Inflammatory macrophage (primary cell): ENCODE measurements at places on chromosomes 3 and 15.
A peak's percentile ranks its signal among the peaks of the same experiment; 100 is the strongest.

GRCh38 chr3:63015614-63016309 lies 140.5 kb upstream of the CADPS start:
- no peak for DNase-seq

DNA sequence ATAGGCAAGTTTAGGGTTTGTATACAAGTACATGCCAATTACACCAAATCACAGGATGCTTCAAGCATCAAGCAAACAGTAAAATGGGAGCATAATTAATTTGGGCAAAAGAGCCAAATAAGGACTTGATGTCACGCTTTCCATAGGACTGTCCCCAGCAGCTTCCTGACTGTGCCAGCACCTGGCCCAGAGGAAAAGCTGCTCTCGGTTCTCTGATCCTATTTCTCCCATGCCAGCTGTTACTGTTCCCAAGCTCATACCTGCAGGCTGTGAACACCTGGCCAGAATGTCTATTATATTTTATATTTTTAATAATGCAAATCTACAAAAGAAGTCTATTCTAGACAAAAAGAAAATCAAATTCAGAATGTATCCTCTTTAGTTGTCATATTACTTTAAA lies 12.2 kb downstream of the ZXDC start:
- DNase-seq, result no peak

DNA sequence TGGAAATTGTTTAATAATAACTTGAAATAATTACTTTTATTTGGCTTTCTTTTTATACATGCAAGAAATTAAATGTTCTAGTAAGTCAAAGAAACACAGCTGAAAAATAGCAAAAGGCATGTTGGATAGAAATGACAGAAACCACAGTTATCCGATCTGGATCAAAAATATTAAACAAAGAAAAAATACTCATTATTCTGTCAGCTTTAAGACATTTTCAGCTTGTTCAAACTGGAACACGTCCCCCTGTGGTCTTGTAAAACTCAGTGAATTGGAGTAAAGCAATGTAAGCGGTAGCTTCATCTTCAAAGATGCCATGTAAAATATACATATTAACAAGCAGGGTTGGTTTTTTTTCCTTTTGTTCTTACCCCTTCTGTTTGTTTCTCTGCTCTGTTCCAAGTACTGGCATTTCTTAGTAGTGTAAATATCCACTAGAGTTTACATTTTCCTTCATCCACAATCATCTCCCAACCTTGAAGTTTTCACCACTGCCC lies 223.4 kb downstream of the IGSF11 start:
- DNase-seq, result no peak

GRCh38 chr3:72756900-72757299 lies 91.3 kb downstream of the SHQ1 start:
- DNase-seq, result peak; percentile 86

- peak; percentile 60 for DNase-seq
These were observed 15.7 kb upstream of the DYNC1LI1 start for GRCh38 chr3:32586356-32586755.

DNA sequence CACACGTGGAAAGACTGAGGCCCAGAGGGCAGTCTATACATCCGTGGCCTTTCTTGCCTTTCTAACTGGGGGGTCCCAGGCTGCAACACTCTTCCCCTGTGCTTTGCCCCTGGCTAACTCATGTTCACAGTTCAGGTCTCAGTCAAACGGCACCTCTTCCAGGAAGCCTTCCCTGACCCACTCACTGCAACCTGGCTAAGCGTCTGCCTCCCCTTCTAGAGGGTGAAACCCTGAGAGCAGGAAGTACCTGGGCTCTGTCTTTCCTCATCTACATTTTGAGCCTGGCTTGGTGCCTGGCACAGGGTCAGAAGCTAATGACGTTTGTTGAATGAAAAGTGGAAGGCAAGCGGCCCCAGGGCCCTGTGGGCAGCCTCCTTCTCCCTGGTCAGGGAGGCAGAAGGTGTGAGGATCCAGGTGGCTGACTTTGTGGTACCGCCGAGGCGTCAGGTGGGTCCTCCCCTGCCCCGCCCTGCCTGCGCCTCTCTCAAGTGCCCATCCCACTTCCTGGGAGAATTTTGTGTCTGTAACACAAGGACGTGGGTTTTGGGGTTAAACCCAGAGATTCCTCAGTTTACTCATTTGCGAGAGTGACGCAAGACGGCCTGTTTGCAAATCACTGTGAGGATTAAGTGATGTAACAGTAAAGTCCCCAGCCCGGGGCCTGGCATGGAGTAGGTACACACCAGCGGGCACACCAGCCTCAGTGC lies 32.1 kb downstream of the DNASE1L3 start:
- no peak for DNase-seq

DNA sequence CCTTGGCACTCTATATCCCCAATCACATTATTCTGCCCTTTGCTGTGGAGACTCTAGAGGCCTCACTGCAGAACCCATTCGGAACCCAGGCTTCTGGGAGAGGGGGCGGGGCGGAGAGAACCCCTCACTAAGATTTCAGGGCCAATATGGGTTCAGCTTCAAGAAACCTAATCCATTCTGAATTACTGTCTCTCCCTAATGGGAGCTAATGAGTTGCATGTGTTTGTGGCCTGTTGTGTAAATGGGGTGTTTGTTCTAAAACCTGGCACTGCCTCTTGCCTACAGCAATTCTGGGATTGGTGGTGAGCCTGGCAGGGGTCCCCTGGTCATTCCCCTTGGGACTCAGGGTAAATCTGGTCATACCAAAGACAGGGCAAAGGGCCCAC lies 605 bp upstream of the RASL12 start:
- no peak for DNase-seq

- no peak for DNase-seq
These were observed 23.1 kb upstream of the RHO start for GRCh38 chr3:129505341-129505740.

GRCh38 chr15:90327311-90327710 lies 24.8 kb upstream of the ZNF774 start:
- DNase-seq, result no peak

- peak; percentile 95 for DNase-seq
These were observed 84.3 kb downstream of the TNIK start for GRCh38 chr3:171375666-171376595.

DNA sequence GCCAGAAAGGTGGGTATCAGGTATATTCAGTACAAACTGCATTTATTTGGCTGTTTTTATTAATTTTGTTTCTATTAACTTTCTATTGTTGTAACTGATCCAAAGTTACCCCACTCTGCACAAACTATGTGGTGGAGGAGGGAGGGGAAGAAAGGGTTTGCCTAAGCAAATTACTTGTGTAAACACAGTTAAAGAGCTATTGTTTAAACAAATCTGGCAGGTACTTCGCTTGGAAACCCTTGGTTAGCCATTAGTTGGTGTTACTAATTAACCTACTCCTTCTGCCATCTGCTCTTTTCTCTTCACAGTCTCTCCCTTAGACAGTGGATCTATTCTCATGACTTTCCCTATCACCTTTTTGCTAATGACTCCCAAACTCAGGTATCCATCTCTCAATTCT lies 328.4 kb upstream of the NECTIN3 start:
- no peak for DNase-seq

GRCh38 chr3:61563313-61564271 lies 2.2 kb downstream of the PTPRG start:
- no peak for DNase-seq

GRCh38 chr15:70036585-70037291 lies 61.0 kb downstream of the TLE3 start:
- DNase-seq, result no peak

DNA sequence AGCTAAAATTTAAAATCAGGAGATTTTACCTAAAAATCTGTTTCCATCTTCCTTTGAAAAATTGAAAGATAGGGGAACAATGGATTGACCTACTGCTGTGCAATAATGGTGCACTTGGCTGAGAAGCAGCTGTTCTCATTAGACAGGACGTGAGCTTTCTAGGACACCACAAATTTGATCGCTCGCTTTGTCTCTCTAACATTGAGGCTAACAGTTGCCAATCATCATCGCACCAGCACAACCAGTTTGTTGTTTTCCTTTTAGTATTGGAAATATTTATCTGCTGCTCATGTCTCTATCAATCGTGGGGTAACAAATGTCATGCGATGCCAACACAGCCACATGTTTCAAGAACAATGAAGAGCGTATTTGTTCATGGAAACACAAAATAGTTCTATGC lies 228.8 kb upstream of the P2RY1 start:
- DNase-seq, result no peak

- DNase-seq, result no peak
These were observed 58.7 kb downstream of the CRTC3 start for GRCh38 chr15:90588427-90588826.

- DNase-seq, result no peak
These were observed 34.8 kb downstream of the RBPMS2 start for GRCh38 chr15:64740311-64741170.

DNA sequence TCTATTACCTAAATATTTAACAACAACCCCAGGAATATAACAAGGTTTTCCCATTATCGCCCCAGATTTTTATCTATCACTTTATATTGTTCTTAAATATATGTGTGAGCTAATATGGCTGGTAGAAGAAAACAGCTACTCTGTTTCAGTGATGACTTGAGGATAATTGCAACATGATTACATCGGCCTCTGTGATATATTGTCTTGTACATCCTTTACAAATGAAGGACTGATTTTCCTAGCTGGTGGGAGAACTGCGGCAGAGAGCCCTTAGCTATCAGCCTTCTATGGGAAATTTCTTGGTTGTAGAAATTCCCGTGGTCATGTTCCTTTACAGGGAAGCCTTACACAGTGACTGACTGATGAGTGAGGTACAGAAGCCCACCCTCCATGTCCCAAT lies 110.9 kb upstream of the ZNF717 start:
- no peak for DNase-seq

DNA sequence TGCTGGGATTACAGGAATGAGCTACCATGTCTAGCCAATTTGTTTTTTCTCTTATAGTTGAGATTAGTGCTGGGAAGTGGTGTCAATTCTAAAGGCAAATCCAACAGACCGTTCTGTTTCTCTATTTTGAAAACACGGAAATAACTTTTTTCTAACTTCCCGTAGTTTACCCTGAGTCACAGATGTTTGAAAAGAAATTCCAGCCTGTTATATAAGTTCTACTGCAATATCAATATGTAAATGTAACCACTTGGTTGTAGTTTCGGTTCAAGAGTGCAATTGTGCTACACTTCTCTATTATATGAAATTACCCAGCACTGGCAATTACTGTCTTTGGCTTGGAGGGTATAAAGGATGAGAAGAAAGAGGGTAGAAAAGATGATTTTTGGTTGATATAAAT lies 22.3 kb upstream of the GNB4 start:
- DNase-seq, result peak; percentile 94

DNA sequence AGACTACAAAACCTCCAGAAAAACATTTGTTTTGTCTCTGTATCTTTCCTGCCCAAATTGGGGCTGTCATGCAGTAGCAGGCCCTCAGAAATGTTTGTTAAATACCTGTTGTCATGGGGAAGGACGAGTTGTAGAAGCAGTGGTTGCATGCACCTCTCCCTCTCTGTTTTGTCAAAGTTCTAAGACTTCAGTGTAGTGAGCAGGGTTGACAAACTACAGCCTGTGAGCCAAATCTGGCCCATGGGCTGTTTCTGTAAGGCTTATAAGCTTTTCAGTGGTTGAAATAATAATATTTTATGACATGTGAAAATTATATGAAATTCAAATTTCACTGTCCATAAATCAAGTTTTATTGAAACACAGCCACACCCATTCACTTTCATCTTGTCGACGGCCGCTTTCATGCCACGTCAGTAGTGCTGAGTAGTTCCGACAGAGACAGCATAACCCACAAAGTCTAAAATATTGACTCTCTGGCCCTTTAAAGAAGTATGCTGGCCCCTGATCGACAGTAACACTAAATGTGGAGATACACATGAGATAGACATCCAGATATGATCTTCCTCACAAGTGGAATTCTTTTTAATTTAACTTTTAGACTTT lies 102.9 kb downstream of the PDZRN3 start:
- DNase-seq, result no peak

DNA sequence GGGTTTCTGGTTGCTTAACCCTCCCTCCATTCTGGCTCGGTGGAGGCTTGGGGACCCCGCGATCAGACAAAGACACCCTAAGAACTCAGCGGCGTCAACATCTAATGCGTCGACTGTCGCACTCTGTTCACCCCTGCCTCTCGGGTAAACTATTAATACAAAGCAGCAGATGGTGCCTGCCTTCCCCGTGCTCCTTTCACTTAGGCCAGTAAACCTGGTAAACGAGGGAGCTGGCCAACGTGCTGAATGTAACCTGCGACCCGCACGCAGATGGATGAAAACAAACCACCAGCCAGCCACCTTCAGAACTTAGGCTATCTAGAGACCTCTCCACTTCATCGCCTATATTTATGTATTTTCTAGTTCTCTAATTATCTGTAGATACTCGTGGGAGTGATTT lies 848 bp upstream of the CADPS start:
- DNase-seq, result no peak

DNA sequence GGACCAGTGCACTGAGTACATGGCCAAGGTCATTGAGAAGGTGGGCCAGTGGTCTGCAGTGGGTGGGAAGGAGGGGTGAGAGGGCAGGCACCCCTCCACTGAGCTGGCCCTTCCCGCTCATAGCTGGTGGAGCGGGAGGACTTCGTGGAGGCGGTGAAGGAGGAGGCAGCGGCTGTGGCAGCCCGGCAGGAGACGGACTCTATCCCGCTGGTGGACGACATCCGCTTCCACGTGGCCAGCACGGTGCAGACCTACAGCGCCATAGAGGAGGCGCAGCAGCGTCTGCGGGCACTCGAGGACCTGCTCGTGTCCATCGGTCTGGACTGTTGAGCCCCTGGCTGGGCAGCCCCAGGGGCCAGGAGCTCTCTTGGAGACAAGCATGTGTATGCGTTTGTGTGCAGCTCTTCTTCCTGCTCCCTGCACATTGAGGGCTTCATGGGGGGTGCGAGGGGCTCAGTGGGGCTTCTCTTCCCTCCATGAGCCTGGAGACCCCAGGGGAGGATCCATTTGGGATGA lies 7.5 kb downstream of the ABTB1 start:
- DNase-seq, result no peak

DNA sequence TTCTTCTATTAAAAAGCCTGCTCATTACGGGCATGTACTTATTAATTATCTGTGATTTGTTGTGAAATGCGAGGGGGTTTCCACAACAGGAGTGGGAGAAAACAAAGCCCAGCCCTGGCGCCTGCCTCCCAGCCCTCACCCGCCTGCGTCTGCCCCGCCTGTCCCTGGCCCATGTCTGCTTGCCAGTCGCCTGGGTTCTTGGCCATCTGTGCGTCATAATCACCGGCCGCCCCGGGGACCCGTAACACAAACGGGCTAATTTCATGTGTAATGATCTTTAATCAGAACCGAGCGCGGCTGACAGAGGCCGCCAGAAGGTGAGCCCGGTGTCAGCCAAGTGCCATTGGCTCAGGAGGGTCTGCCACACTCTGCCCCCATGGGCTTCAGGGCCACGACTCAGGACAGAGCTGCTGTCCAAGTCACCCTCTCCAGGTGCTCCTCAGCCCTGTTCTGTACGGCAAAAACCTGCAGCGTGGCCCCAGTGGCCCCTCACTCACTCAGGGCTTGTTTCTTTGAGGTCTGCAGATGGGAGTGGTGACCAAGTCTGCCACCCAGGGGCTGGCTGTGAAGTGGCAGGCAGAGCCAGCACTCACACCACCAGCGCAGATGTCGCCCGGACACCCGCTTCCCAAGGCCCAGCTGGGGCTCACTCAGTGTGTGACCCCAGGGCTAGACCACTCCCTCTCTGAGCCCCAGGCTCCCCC lies 28.8 kb upstream of the TMEM115 start:
- DNase-seq, result no peak

- no peak for DNase-seq
These were observed 12.5 kb downstream of the PLA2G4B start for GRCh38 chr15:41851167-41851523.
